A375 (cell line): ENCODE measurements at places on chromosomes 2 and 18. TPM values are rescaled to one million over a fixed set of nuclear protein-coding genes. Genes with fewer than 3 reads are reported as not detected.

GALNT13 gene
- 3.8 and 5.2 TPM in 2 replicates for total RNA-seq

TMEM37 gene
- total RNA-seq = not detected in 2 replicates

KLHL14 gene
- total RNA-seq = 0.03 TPM in 1 of 2 replicates, not detected in the other

SPDYA gene
- total RNA-seq = 0.49 and 1.6 TPM in 2 replicates

RGPD4 gene
- total RNA-seq = not detected in 2 replicates

PARD3B gene
- total RNA-seq = 2.6 and 4.5 TPM in 2 replicates

CD207 gene
- total RNA-seq = 0.11 TPM in 1 of 2 replicates, not detected in the other

POTEI gene
- 2.8 and 3.1 TPM in 2 replicates for total RNA-seq

GAD1 gene
- total RNA-seq = 7.2 and 8.1 TPM in 2 replicates

DARS1 gene
- total RNA-seq = 61.6 and 86.5 TPM in 2 replicates

PLCD4 gene
- total RNA-seq = 1.0 and 3.0 TPM in 2 replicates
